ENCODE measurements at places on chromosomes 2 and 18.

- no peak for DNase-seq
Observed at GRCh38 chr2:13488965-13489364, 772.2 kb downstream of the TRIB2 start.

- DNase-seq: no peak
Observed at GRCh38 chr2:128556633-128557032, 238.0 kb upstream of the HS6ST1 start.

- DNase-seq: no peak
Observed at GRCh38 chr18:58533766-58534165, 95.1 kb downstream of the ALPK2 start.

GRCh38 chr18:51907687-51908597 is 432.1 kb upstream of the DCC start:
- no peak for DNase-seq

GRCh38 chr18:59478591-59478990 is 119.5 kb upstream of the LMAN1 start:
- no peak for DNase-seq
